Body of pancreas (tissue), 4 donors: ENCODE measurements at places on chromosomes 6 and 20. TPM values are rescaled to one million over a fixed set of nuclear protein-coding genes. Genes with fewer than 3 reads are reported as not detected.

The ADAM33 gene
- total RNA-seq: 11.2 TPM

The ZC2HC1B gene
- not detected for total RNA-seq

The CD24 gene
- total RNA-seq: 618 TPM

The XKR7 gene
- total RNA-seq: 0.33 TPM

The CST7 gene
- total RNA-seq: 1.8 TPM

The VNN1 gene
- total RNA-seq: 1.3 TPM

The PTK7 gene
- 28.0 TPM for total RNA-seq

The BPIFB4 gene
- total RNA-seq: not detected

The NNAT gene
- 0.52 TPM for total RNA-seq

The ZFP57 gene
- total RNA-seq: not detected

The POM121L2 gene
- not detected for total RNA-seq

The GPR6 gene
- total RNA-seq: not detected

The PRICKLE4 gene
- total RNA-seq: 4.4 TPM

The ZNF165 gene
- total RNA-seq: 4.3 TPM
